ENCODE measurements at places on chromosomes 16 and 17.

- DNase-seq: no peak
Observed at GRCh38 chr17:80217703-80218362, 2.3 kb downstream of the SGSH start.

DNA sequence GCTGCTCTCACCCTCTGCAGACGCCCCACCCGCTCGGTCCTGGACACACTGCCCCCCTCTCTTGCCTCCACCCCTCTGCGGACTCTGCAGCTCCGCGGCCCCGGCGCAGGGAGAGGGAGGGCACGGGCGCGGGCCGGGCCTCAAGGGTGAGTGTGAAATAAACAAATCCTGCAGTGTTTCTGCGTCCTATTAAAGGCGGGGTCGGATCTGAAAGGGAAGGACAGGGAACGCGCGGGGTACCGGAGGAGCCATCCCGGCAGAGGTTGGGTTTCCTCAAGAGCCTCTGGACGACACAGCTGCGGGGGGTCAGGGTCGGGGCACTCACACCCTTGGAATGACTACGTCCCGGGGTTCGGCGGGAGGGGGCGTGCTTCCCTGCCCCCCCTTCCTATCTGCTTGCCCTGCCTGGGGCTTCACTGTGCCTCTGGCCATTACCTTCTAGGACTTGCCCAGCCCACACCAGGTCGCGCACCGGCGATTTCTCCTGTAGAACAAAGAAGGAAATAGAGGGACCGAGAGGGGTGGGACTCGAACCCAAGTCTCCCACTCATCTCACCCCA lies 466 bp upstream of the HSF4 start:
- DNase-seq: no peak

DNA sequence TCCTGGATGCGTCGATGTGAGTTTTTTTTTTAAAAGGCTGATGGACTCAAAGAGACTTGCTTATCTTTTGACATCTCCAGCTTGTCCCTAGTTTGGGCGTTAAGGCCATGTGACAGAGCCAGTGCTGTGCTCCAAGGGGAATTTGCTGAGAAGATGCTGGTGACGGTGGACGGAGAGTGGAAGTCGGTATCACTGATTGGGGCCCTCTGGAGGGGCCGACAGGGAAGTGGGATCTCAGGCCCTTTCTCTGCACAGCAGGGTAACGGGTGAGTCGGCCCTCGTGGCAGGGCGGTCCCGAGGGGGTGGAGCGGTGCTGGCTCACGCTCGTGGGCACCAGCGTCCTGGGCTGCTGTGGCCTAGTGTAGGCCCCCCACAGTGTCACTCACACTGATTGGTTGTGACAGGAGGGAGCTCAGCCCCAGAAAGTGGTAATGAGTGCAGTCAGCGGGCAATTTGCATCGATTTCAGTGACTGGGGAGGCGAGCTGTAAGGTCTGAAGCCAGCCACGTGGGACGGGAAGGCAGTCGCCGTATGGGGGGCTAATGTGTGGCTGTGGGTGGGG lies 91.3 kb downstream of the TBC1D16 start:
- DNase-seq: no peak

DNA sequence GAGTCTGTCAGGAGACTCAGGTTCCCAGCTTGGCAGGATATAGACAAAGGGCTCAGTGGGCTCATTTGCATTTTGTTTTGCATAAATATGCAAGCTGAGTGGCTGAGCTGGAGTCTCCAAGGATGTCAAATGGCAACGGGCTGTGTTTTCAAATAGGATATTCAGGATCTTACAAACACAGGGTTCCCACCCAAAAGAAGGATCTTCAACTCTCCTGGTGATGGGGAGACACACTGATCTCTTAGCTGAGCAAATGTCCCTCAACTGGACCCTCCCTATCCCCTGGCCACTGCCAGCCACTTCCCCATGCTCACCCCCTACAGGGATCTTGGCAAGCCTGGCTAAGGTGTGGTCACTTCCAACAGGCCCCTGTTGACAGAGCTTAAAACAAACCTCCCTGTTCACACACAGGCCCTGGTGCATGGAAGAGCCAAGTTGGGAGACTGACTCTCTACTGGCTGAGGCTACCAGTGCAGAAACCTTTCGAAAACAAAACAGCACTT lies 61.6 kb downstream of the SOX9 start:
- peak; percentile 79 for DNase-seq

DNA sequence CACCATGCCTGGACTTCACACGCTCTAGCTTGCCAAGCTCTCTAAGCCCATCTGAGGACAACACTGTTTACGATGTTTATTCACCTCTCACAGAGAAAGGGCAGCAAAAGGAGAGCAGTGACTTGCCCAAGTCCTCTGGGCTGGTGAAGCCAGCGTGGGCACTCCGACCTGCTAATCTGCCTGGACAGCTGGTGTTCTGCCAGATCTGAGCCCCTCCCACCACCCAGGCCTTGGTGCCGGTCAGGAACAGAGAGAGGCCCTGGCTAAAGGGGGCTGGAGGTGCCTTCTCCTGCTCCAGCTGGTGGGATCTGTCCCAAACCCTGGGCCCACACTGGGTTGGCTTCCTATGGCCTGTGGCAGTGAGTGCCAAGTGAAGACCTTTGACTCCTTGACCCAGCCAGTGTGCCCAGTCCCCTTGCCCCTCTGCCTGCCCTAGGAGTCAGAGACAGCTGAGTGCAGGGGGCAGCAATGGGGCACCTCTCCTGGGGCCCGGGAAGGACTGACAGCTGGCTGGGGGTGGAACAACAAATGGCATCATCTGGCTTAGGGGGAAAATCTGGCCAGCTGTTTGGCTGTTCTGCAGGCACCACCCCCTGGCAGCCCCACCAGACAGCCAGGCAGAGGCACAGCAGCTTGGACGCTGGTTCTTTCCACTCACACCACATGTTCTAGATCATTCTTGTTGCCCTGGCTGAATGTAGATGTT lies 1.8 kb upstream of the SLC4A1 start:
- no peak for DNase-seq

DNA sequence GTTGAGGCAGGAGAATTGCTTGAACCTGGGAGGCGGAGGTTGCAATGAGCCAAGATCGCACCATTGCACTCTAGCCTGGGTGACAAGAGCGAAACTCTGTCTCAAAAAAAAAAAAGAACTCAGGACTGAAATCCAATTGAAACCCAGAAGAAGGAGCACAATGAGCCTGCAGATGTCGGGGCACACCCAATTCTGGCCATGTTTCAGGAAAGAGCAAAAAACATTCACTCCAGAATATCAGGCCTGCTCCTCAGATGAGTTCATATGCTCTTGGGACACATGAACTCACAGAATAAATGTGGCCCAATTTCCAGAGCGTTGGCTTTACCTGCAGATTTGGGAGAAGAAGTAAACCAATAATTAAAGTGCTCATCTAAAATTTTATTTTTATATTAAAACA lies 3.0 kb upstream of the CMTM2 start:
- no peak for DNase-seq

DNA sequence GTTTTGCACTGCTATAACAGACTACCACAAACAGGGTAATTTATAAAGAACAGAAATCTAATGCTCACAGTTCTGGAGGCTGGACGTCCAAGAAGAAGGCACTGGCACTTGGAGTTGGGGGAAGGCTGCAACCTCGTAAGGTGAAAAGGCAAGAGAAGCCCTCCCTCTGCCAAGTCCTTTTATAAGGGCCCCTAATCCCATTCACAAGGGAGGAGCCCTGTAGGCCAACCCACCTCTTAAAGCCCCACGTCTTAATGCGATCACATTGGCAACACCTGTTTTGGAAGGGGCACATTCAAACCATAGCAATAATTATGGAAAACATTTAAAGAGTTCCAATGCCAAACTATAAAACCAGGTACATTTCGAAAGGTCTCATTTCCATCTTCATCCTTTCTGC lies 5.2 kb downstream of the PKD1L3 start:
- DNase-seq: no peak

- DNase-seq: no peak
Observed at GRCh38 chr16:19212059-19212458, 44.0 kb downstream of the SYT17 start.

DNA sequence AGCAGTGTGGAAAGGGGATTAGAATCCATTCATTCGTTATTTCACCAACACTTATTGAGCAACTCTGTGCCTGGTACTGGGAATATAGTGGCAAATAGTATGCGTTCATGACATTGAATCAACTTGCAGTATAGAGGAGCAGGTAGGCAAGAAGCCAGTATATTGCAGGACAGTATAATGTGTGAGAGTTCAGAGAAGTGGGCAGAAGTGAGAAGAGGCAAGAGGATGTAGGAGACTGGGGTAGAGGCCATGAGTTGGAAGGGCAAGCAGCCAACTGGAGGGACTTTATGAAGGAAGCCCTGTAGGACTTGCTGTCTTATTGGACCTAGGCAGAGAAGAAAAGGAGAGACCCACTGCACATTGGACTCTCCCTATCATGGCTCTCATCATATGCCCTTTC lies 12.3 kb downstream of the HSD17B2 start:
- DNase-seq: no peak

- DNase-seq: peak; percentile 66
Observed at GRCh38 chr17:7589204-7589868, 558 bp downstream of the SOX15 start.

DNA sequence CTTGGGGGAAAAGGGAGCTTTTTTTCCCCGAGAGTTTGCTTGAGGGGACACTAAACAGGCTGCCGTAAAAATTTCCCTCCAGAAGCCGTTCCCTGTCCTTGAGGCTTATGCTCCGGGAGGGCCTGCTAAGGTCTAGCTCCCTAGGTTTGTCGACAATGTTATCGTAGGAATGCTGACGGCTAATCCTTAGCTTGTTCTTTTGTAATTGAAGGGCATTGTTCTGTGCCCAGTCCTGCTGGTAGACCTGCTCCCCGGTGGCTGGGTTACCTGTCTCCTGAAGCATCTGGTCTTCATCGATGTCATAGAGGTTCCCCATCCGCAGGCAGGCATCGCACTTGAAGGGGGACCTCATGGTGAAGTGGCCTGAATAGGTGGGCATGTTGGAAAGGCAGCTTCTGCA lies 418.7 kb downstream of the GRIN2A start:
- DNase-seq: no peak

DNA sequence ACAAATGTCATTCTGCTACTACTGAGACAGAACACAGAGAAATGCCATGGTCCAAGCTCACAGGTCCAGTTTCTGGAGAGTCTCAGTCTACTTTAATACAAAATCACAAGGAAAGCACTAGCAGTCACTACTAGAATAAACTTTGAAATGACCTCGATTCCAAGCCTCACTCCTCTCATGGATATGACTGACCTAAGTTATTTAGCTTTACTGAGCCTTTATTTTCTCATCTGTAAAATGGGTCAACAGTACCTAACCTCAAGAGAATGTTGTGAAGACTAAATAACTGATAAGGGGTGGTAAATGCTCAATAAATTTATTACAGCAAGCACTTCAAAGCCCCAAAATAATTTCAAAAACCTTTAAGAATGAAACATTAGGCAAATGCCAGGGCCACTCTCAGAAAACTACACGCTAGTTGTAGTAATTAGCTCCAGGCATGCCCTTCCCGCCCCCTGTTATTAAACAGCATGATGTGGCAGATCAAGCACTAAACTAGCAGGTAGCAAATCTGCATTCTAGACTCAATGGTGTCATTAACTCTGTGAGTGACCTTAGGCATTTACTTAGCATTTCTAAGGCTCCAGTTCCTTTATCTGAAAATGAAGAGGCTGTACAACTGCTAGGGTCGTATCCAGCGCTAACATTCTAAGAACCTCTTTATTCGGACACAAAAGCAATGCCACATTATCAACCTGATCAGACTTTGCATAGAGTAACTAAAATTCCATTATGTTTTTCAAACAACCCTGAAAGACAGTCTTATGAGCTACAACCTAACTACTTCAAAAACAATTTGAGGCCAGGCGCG lies 8.4 kb downstream of the GSPT1 start:
- DNase-seq: no peak

- no peak for DNase-seq
Observed at GRCh38 chr17:32323811-32324491, 18.0 kb downstream of the C17orf75 start.

DNA sequence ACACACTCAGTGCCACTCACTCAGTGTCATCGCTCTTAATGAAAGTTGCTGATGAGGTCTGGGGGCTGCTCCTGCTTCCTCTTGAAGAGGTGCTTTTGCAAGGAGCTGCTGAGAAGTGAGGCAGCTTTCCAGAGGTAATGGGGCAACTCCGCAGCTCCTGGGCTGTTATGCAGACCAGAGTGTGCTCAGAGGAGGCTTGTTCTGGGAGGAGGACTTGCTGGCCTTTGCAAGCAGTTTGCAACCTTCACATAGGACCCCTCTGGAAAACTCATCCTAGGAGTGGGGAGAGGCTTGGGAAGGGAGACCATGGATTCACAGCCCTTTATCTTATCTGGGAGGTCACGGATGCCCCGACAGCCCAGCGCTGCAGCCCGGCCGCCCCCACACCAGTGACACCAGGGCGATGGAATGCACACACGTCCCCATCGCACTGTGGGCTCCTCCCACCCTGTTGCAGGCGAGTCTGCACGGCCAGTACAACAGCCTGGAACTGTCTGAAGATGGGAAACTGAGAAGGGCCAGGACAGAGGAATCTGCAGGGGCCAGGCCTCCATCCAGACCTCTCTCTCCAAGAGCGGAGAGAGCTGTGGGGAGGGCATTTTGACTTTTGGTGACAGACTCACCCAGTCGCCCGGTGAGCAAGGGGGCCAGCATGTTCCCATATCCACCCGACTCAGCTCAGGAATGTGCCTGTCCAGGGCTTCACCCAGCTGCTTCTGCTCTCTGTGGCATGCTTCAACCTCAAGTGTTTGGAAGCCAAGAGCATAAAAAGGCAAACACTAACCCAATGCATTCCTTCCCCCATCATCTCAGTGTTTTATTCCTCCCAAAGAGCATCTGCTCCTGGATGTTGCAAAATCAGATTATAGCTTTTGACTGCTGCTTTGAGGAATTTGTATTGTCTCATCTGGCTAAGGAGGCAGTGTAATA lies 78.6 kb upstream of the ZNF469 start:
- no peak for DNase-seq

- DNase-seq: no peak
Observed at GRCh38 chr17:50558091-50558490, 2.4 kb upstream of the CACNA1G start.

- DNase-seq: no peak
Observed at GRCh38 chr17:57484081-57484666, 227.9 kb downstream of the MSI2 start.

GRCh38 chr16:46954562-46954961 lies 18.9 kb downstream of the DNAJA2 start:
- no peak for DNase-seq

DNA sequence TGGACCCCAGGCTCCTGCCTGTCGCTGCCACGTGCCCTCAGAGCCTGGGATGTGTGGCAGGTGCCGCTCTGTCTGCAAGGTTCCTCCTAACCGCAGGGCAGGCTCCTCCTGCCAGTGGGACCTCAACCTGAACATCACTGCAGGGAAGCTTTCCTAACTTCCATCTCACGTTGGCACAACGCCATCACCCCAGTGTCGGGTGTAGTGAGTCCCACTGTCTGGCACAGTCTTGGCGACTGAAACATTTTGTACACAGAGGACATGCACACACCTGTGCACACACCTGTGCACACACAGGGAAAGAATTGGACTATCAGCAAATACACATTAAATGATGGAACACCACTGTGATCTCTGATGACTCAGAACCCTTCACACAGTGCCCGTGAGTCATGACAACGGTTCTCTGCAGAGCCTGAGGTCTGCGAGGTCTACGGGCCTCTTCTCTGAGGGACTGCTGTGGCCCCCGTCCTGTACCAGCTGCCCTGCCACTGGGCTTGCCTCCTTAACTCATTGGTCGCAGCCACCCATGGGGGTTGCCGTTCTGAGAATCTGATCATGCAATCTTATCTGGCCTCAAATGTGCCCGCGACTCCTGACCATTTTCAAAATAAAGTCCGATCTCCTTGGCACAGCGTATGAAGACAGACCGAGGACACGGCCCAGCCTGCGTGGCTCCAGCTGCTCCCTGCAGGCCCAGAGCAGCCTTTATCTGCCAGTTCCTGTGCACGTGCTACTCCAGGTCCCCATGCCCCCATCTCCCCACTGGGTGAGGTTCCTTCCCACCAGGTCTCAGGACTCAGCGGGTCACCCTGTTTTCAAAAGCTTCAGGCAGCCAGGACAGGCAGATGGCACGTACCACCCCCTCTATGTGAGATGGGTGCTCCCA lies 7.6 kb downstream of the CCDC57 start:
- DNase-seq: no peak
